ENCODE measurements at places on chromosomes 16 and 17.

GRCh38 chr17:18252160-18252559 is 6.4 kb downstream of the FLII start:
- no peak for DNase-seq

GRCh38 chr16:13113741-13114140 is 212.3 kb downstream of the SHISA9 start:
- DNase-seq = no peak

DNA sequence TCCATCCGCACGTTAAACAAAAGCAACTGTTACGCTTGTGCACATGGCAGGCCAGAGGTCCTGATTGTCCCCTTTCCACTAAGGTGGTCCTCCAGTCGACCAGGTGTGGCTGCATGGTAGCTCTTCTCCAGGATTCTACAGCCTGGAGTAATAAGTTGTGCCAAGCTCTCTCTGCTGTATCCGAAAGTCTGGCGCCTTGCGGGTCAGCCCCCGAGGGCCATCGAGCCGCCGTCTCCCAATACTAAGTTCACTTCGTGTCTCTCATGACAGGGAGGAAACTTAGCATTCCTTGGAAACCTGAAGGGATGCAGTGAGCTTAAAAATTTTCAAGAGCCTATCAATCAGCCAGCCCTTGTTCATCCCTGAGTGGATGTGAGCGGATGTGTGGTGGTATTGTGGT is 5.3 kb upstream of the ENDOV start:
- DNase-seq = no peak

DNA sequence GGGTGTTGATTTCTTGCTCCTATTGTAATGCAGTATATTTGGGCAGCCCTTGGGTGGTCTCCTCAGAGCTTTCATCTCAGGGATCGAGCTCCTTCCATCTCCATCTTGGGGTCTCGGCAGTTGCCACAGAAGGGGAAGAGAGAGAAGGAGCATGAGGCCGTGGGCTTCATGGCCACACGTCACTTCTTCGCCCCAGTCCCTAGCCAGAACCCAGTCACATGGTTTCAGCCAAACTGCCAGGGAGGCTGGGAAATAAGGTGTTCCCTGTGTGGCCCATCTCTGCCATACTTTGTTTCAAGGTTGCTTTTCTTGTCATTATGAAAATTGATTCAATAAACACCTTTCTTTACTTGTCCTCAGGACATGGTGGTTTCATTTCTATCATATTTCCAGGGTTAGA is 68.4 kb upstream of the NKD1 start:
- DNase-seq = no peak

GRCh38 chr17:45672301-45672700 is 111.8 kb upstream of the CRHR1 start:
- peak; percentile 95 for DNase-seq

DNA sequence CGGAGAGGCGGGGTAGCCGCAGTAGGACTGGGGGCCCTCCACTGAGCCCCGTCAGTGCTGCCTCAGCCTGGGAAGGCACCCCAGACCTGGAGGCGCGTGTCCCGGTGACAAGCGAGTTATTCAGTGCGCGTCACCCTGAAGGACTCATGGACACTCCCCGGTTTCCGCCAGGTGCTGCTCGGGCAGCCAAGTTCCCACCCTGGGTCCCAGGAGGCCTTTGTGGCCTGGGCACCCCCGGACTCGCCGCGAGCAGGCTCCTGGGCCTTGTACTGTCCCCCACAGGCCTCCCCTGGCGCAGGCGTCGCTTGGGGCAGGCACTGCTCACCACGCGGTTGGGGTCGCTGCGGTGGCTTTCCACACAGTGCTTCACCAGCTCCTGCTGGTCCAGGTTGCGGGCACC is 7.6 kb downstream of the RNF166 start:
- no peak for DNase-seq

GRCh38 chr16:57634171-57634570 is 5.7 kb downstream of the ADGRG1 start:
- DNase-seq = no peak

DNA sequence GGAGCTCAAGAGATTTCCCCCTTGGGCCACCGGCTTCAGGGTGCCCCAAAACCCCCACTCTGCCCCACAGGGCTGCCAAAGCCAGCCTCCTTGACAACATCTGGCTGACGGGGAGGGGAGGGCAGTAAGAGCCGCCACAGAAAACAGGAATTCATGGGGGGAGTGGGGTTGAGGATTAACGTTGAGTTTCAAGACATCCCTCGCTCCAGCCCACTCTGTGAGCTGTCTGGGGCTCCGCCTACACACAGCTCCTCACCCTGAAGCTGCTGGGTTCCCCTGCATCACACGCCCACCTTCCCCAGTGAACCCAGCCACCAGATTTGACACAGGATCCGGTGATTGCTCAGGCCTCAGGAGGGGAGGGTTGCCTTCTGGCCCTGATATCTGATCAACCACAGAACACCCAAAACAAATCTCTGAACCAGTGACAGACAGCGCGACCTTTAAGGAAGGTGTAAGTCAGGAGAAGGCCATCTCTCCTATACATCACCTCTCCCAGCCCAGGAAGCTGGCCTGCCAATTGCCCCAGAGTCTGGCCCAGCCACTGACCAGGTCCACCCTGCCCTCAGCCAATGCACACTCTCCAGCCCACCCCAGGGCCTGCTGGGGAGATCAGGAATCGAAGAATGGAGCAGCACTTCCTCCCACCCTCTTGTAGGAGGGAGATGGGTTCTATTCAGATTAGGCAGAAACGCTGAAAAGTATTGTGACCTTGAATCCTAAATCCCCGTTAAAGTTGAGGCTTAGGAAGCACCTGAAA is 132.1 kb downstream of the CLEC16A start:
- no peak for DNase-seq

DNA sequence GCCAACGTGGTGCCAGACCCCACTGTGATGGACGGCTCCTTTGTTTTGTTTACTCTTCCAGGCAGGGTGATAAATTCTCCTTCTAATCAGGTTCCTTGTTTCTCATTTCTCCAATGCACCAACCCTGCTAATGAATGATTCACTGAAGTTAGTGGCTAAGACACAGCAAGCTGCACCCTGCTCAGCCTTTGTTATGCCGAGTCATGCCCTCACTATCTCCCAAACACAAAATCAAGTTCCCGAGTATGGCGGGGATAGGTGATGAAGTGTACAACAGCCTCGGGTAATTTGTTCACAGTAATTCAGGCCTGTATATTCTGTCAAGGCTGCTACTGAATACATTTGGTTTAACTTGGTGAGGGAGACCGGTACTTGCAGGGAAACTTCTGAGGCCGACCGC is 83.8 kb upstream of the HS3ST4 start:
- no peak for DNase-seq

GRCh38 chr17:79433379-79433778 is 177.5 kb downstream of the RBFOX3 start:
- no peak for DNase-seq

GRCh38 chr16:87414251-87414680 is 22.1 kb downstream of the MAP1LC3B start:
- no peak for DNase-seq

- no peak for DNase-seq
These were observed 441.0 kb upstream of the ERCC4 start for GRCh38 chr16:13478991-13479390.

DNA sequence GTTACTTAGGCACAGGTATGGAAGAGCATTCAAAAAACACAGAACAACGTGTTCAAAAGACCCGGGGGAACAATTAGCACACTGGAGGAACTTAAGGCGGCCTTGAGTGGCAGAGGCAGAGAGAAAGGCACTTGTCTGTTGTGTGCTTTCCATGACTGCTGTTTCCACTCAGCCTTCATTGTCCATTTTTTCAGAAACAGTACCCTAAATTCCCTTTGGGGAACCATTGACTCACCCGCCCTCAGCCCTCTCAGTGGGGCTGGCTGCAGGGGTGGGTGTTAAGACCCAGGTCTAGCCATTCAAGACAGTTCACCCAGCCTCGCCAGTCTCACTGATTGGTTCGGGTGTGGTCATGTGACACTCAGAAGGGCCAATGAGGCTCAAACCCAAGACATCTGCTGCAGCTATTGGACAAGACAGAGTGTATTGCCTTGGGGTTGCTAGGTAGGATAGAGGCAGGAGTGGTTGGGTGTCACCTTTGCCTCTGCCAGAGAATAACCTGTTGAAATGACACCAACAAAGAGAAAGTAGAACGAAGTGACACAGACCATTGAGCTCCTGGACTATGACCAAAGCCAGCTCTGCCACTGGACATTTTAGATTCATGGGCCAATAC is 19.6 kb upstream of the CEP20 start:
- peak; percentile 84 for DNase-seq

Measured in NCI-H1436 treated with DMSO at 0.1 percent for 48 hours (cell line).